Fibroblast of mammary gland (primary cell): ENCODE measurements at places on chromosomes 1 and 21.

DNA sequence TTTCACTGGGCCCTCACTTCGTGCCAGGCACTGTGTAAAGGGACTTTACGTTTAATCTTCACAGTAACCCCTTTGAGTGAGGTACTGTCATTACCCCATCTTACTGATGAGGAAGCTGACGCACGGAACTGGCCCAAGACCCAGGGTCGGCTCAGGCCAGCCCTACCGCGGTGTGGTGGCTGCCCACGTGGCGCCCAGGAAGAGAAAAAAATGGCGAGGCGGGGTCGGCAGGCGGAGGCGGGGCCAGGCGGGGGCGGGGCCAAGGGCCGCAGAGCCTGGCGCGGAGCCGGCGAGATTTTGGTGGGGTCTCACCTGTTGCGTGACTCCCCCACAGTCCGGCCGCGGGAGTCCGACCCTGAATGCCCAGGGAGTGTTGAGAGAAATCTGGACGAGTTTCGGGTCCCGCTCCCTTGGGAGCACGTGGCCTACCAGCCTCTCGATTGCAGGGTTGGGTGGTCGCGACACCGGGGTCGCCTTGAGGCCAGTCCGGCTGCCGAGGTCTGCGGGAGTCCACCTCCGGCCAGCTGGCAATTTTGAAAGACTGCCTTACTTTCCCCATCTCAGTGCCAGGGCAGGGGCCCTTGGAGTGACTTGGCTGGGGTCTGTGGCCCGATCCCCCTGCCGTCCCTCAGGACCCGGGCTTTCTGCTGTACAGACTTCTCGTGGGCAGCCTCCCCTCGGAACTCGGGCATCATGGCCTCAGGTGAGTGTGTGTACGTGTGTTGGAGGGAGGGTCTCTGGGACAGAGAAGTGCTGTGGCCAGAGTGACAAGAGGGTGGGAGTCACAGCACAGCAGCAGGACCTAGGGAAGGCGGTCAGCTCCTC, at the start of the genes AMPD2 and GNAT2:
Gene AMPD2, plus strand, starts transcription at position 262 of the 825 bp plus-strand sequence. CDS start 1,339 bp downstream, outside the sequence.
Gene GNAT2, minus strand, starts transcription at position 41 of the 825 bp plus-strand sequence. CDS start 6,746 bp downstream, outside the sequence.
- peak; percentile 85 for DNase-seq

- DNase-seq = no peak
Measured at GRCh38 chr1:65788762-65789161, 3.9 kb upstream of the PDE4B start.

GRCh38 chr1:103211073-103211472, 102.8 kb upstream of the COL11A1 start:
- peak; percentile 6 for DNase-seq

DNA sequence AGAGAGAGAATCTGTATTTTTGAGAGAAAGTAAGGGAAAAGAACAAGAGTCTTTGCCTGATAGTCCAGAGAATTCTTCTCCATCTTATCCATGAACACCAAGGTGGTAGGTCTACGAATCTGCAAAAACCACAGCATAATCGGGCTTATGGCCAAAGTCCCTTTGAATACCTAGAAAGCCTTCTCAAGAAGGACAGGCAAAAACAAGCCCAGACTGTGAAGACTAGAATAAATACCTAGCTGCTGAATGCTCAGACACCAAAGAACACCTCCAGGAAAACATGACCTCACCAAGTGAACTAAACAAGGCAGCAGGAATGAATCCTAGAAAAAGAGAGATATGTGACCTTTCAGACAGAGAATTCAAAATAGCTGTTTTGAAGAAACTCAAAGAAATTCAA, 79.2 kb downstream of the HFM1 start:
- DNase-seq = no peak

GRCh38 chr1:15756143-15757015, 2.2 kb upstream of the FBLIM1 start:
- DNase-seq = no peak

- DNase-seq = no peak
Measured at GRCh38 chr1:32926562-32926961, 25.4 kb upstream of the TMEM54 start.

GRCh38 chr1:69858534-69858933, 290.8 kb downstream of the LRRC7 start:
- peak; percentile 9 for DNase-seq
